Thoracic aorta (tissue), 2 donors: ENCODE measurements at places on chromosomes 1 and 21.

GRCh38 chr1:67741736-67742135 lies 56.7 kb downstream of the GADD45A start:
- no peak for DNase-seq

GRCh38 chr1:2393471-2393877 lies 1.8 kb downstream of the RER1 start:
- DNase-seq = no peak

DNA sequence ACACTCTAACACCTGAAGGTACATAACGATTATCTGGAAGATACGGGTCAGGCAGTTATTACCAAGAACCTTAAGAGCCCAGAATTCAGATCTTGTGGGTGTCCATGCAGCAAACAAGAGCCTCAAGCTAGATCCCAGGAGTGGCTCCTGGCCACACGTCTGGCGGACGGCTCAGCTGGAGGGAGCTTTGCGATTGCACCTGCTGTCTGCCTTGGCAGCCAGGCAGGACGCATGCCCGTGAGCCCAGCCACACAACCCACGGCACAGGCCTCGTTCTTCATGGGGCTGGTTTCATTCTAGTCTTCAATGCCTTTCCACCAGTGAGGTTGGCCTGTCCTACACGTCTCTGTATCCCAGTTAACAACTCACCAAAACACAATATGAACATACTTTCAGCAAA lies 5.7 kb downstream of the CCNL2 start:
- no peak for DNase-seq

- no peak for DNase-seq
Observed at GRCh38 chr1:31183927-31184554, 55.6 kb downstream of the NKAIN1 start.

- DNase-seq = no peak
Observed at GRCh38 chr1:38031513-38031866, 15.1 kb downstream of the POU3F1 start.

DNA sequence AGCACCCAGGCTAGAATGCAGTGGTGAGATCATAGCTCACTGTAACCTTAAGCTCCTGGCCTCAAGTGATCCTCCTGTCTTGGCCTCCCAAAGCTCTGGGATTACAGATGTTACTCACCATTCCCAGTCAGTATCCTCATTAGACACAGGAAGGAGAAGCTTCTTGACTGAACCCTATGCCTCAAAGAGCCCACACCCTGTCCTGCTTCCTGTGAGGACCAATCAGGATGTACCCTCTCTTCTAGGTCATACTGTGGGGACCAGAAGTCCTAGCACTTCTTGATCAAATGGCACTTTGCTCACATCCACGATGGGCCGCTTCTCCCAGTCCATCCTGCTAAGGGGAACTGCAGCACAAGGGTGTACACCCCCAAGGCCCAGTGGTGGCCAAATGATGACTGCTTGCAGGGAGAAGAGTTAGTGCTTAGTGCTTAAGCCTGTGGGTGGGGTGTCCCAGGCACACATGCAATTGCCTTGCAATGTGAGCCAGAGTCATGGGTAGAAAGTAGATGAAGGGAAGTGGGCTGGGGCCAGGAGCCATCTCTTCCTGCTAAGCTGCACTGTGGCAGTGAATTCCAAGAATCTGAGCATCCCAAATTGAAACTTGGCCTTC lies 9.8 kb downstream of the CD34 start:
- DNase-seq = no peak
